ENCODE measurements at places on chromosomes 5 and 9.

GRCh38 chr9:127875306-127875966 lies 2.0 kb downstream of the AK1 start:
- DNase-seq, result no peak

- DNase-seq, result peak; percentile 53
Observed at GRCh38 chr5:172110921-172111851, 76.8 kb downstream of the STK10 start.

DNA sequence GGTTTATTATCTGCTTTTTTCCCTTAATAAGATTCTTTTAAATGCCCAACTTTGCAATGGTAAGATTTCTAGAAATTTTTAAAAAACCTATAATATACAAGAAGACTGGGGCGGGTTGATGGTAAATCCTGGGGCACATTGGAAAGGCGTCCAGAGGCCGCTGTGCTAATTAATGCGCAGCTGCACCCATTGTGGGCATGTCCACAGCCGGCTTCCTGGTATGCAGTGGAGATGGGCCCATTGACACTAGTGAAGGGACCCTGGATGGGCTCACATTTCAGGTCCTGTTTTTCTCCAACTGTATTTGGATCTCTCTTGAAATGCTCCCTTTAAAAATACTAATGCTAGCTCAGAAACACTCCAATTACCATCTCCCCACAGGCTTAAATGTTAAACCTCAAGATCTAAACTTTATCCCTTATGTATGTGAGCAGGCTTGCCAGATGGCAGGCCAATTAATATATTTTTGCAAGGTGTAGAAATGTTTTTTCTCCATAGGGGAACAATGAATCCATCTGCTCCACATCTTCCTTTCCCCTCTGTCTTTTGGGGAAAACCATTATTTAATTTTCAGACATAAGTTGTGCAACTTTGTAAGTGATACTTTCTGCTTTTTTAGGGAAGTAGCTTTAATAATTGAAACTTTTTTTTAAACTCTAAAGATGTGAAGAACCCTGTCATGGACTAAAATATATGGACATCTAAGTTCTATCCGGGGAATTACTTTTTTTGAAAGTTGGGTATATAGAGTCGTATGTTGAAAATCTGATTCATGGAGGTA lies 177.3 kb downstream of the CD180 start:
- DNase-seq, result no peak

DNA sequence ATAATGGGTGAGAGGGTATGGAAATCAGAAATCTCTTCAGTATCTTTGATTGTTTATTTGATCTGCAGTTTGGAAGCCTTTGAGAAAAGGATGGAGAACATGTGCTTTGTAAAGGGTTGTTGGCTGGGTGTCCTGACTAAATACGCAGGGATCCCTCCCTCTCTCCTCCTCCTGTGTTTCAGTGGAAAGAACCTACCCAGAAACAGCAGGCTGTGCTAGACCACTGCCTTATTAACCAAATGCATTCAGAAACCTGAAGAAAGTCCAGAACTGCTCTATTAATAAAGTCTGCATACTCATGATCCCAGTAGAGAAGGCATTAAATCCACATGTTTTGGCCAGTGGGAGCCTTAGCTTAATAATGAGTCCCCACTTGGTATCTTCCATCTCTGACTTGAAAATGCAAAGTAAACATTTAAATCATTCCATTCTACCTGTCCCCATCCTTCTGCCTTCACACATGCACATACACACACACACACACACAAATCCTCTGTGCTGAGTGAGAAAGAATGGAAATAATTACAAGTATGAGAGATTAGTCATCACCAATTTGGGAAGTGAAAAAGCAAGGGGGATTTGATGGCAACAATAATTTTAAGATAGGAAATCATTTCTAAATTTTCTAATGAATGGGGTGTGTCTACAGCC lies 10.0 kb upstream of the LECT2 start:
- DNase-seq, result no peak

GRCh38 chr9:112349008-112349333 lies 15.6 kb upstream of the PTBP3 start:
- no peak for DNase-seq

- DNase-seq, result no peak
Observed at GRCh38 chr5:31753700-31754357, 114.9 kb downstream of the PDZD2 start.

- no peak for DNase-seq
Observed at GRCh38 chr5:35745660-35746059, 111.0 kb upstream of the IL7R start.

DNA sequence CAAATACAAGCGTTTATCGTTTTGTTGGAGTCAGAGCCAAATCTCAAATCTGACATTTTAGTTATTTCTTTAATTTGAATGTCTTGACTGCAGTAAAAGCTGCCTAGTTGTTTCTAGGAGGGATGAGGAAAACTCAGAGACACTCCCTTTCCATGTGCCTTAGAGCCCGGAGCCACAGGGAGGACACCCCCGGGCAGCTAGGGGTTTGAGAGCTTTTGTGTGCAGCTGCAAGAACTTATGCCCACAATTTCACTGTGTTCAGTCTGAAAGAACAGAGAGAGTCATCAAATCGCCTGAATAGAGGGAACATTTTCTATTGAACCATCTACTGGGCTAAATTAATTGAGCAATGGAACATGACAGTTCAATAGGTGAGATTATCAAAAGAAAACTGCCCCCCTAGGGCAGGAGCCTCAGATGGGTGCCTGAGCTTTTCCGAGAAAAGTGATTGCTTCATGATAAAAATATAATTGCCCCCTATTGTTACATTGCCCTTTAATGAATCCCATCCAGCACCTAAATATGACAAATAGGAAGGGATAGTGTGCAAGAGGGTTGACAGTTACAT lies 709.3 kb upstream of the RGMB start:
- DNase-seq, result no peak

DNA sequence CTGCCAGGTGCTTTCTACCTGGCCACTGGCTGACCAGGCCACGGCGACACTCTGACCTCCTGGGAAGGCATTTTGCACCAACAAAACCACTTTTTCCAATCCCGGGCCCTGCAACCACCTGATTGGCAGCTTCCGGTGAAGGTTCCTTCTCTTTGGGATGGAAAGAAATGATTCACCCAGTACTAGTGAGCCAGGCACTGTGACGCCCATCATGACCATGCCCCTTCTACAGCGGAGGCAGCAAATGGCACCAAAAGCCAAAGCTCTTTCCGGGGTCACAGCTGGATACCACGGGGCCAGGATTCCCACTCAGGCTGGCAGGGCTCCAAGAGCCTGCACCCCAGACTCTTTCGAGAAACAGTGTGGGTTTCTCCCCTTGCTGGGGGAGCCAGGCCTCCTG lies 4.7 kb downstream of the NOTCH1 start:
- DNase-seq, result no peak
